ENCODE measurements at places on chromosomes 4 and X.

- H3K36me3 ChIP-seq: no peaks in the 10 kb centered on the region
- no peak for DNase-seq
- H3K27ac ChIP-seq: no peak overlapping the region
Measured at GRCh38 chrX:46184749-46185148, 360.5 kb downstream of the ZNF674 start.

- H3K27me3 ChIP-seq: peaks cover 9% of the 10 kb centered on the region
- H3K4me1 ChIP-seq: no peaks in the 10 kb centered on the region
- DNase-seq: no peak
Measured at GRCh38 chrX:111447298-111447697, 35.3 kb upstream of the DCX start.

- no peaks in the 10 kb centered on the region for H3K36me3 ChIP-seq
- DNase-seq: no peak
- no peak overlapping the region for H3K4me3 ChIP-seq
- H3K27ac ChIP-seq: no peak overlapping the region
- H3K27me3 ChIP-seq: peaks cover 16% of the 10 kb centered on the region
- peaks cover 7% of the 10 kb centered on the region for H3K4me1 ChIP-seq
Measured at GRCh38 chr4:4849524-4850193, 9.8 kb upstream of the MSX1 start.

DNA sequence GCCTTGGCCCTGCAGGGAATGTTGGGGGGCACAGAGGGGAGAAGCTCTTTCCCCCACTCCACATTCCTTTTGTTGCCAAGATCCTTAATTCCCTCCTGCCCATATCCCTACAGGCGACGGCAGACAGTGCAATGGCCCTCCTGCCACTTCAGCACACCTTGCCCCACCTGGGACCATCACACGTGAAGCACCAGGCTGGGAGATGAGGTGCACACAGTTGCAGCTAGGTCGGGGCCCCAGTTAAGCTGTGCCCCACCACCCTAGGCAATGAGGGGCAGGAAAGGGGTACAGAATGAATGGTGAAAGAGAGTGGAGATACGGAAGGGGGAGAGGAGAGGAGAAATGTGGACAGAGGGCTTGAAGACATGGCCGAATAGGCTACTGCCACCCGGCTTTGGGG is 26.2 kb downstream of the NALF2 start:
- DNase-seq: no peak
- H3K27me3 ChIP-seq: peaks cover 11% of the 10 kb centered on the region
- no peaks in the 10 kb centered on the region for H3K36me3 ChIP-seq
- H3K4me1 ChIP-seq: no peaks in the 10 kb centered on the region
- H3K27ac ChIP-seq: no peak overlapping the region

DNA sequence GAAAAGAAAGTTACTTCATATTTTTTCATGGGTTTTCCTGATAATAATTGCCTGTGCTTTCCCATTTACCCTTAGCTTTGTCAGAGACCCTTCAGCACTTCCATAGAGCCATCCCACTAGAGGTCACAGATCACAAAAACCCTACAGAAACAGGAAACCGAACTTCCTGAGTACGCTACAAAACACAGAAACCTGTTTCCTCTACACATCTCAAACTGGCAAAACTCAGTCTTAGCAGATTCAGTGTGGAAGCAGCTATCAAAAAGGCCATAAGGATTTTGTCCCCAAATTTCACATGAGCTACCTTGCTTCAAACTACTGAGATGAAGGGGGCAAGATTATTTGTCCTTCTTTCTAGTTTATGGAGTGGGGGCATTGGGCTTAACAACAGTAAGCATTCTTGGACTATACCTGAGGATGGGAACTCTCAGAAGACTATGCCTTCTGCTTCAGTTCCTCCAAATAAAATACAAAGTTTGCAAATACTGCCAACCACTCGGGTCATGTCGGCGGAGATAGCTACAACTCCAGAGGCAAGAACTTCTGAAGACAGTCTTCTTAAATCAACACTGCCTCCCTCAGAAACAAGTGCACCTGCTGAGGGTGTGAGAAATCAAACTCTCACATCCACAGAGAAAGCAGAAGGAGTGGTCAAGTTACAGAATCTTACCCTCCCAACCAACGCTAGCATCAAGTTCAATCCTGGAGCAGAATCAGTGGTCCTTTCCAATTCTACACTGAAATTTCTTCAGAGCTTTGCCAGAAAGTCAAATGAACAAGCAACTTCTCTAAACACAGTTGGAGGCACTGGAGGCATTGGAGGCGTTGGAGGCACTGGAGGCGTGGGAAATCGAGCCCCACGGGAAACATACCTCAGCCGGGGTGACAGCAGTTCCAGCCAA is at the start of gene MMRN1:
Gene MMRN1, plus strand, starts transcription at position 206 of the 902 bp plus-strand sequence. Its CDS starts 118 bp downstream, at position 324.
- H3K4me1 ChIP-seq: peaks cover 10% of the 10 kb centered on the region
- no peak within 1 kb of the TSS for H3K27ac ChIP-seq
- H3K27me3 ChIP-seq: peaks cover 8% of the 10 kb centered on the region
- H3K4me3 ChIP-seq: peak within 1 kb of the TSS; percentile 44
- DNase-seq: no peak

GRCh38 chr4:25088093-25088952 is 57.6 kb upstream of the LGI2 start:
- H3K36me3 ChIP-seq: peaks cover 3% of the 10 kb centered on the region
- DNase-seq: no peak
- H3K4me1 ChIP-seq: no peaks in the 10 kb centered on the region
- H3K27me3 ChIP-seq: peaks cover 26% of the 10 kb centered on the region
- H3K27ac ChIP-seq: no peak overlapping the region

DNA sequence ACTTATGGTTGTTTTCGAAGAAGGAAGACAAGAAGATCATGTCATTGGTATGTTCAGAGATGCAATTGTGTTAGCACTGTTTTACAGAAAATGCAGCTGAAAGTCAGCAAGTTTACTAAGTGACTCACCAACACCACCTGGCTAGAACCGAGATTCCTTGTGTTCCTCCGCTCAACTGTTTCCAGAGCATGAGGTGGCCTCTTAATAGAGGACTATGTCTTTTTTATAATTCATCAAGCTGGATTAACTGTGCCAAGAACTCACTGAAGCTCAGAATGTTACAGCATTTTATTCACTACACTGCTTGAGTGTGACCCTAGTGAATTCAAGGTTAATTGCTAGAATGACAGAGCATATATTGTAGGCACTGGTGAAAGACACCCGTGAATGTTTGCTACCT is 1573.5 kb upstream of the TENM3 start:
- no peak overlapping the region for H3K4me3 ChIP-seq
- no peaks in the 10 kb centered on the region for H3K27me3 ChIP-seq
- no peaks in the 10 kb centered on the region for H3K4me1 ChIP-seq
- DNase-seq: no peak
- H3K36me3 ChIP-seq: no peaks in the 10 kb centered on the region
- no peak overlapping the region for H3K27ac ChIP-seq

DNA sequence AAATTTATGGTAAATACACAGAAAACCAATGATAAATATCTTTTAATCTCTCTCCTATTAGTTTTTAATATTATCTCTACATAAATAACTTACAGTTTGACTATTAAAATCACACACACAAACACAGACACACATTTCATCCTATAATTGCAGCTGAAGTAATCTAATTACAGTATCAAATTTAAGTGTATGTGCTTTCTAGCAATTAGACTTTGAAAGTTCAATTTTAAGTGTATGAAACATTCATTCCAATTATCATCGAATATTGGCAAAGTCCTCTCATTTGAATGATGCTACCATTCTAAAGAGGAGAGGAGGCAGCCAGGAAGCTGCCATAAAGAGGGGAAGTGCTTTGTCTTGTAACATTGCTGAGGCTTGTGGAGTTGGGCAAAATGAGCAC is 221.2 kb upstream of the PABPC4L start:
- no peak for DNase-seq
- H3K36me3 ChIP-seq: no peaks in the 10 kb centered on the region
- no peak overlapping the region for H3K27ac ChIP-seq
- H3K4me1 ChIP-seq: no peaks in the 10 kb centered on the region
- H3K27me3 ChIP-seq: no peaks in the 10 kb centered on the region
- no peak overlapping the region for H3K4me3 ChIP-seq

DNA sequence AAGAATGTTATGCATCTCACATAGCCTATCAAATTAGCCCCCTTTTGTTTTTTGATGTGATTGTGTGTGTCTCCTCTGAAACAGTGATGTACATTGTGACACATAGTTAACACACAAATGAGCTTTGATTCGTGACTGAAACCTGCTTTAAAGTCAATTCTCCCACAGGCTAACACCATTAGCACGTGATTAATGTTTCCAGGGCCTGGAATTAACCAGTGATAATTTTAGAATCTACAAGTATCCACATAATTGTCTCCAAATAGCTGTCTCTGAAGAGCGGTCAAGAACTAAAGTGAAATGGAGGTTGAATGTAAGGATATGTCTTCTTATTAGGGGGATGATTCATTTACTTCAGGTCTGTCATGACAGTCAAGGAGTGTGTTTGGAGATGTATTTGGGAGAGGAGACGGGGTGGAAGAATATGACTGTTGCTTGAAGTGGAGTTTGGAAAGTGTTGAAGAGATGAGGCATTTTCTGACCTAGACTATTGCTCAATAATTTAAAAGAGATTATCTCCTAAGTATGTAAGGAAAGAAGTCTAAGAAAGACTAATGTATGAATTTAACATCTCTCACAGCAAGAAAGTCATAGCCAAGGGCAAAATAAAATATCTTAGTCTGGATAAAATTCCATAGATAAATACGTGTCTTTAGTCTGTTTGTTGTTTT is 13.7 kb upstream of the RASGEF1B start:
- H3K27ac ChIP-seq: no peak overlapping the region
- no peak overlapping the region for H3K4me3 ChIP-seq
- no peaks in the 10 kb centered on the region for H3K27me3 ChIP-seq
- no peaks in the 10 kb centered on the region for H3K36me3 ChIP-seq
- peaks cover 12% of the 10 kb centered on the region for H3K4me1 ChIP-seq

- no peaks in the 10 kb centered on the region for H3K4me1 ChIP-seq
- no peaks in the 10 kb centered on the region for H3K27me3 ChIP-seq
- H3K36me3 ChIP-seq: no peaks in the 10 kb centered on the region
- H3K27ac ChIP-seq: no peak overlapping the region
Measured at GRCh38 chrX:108640817-108641216, 95.5 kb downstream of the IRS4 start.

GRCh38 chrX:44871931-44872820 is 812 bp upstream of the KDM6A start:
- no peaks in the 10 kb centered on the region for H3K36me3 ChIP-seq
- H3K4me1 ChIP-seq: peaks cover 5% of the 10 kb centered on the region
- no peaks in the 10 kb centered on the region for H3K27me3 ChIP-seq
- DNase-seq: peak; percentile 31
- peak overlapping the region; percentile 92 for H3K4me3 ChIP-seq
- peak overlapping the region; percentile 94 for H3K27ac ChIP-seq

- H3K27ac ChIP-seq: no peak overlapping the region
- H3K4me3 ChIP-seq: no peak overlapping the region
- DNase-seq: no peak
- no peaks in the 10 kb centered on the region for H3K4me1 ChIP-seq
- no peaks in the 10 kb centered on the region for H3K36me3 ChIP-seq
Measured at GRCh38 chr4:24240655-24241054, 343.7 kb downstream of the DHX15 start.

DNA sequence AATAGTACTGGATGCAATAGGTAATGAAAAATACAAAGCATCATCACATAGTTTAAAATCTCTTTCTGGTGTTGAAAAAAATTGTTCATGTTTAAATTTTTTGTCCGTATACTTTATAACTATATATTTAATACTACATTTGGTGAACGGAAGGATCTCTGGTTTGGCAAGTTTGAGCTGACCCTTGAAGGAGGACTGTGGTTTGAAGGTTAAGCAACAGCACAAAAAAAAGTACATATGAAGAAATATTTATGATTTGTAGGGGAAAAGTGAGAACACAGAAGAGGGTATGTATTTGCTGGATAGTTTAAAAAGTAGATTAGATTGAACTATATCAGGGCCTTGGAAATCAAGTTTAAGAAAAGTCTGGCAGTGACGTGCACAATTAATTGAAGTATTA is 13.3 kb downstream of the SRP72 start:
- H3K27me3 ChIP-seq: no peaks in the 10 kb centered on the region
- no peaks in the 10 kb centered on the region for H3K4me1 ChIP-seq
- H3K27ac ChIP-seq: no peak overlapping the region

DNA sequence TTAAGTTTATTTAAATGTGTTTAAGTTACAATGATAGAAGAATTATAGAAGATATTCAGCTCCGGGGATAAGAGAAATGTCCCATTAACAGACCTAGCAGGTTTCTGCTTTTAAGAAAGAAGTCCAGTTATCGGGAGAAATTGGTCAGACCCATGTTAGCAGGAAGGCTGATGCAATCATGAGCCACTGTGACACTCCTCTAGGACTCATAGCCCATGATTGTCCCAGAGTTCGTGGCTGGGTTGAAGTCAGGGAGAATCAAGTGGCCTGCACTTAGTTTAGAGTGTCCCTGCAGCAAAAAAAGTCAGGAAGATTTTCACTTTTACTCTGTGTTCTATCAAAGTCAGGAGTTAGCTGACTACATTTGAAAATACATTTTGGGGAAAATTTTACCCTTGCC is 72.0 kb downstream of the TMEM144 start:
- H3K4me1 ChIP-seq: no peaks in the 10 kb centered on the region
- DNase-seq: no peak
- no peak overlapping the region for H3K4me3 ChIP-seq
- no peak overlapping the region for H3K27ac ChIP-seq

DNA sequence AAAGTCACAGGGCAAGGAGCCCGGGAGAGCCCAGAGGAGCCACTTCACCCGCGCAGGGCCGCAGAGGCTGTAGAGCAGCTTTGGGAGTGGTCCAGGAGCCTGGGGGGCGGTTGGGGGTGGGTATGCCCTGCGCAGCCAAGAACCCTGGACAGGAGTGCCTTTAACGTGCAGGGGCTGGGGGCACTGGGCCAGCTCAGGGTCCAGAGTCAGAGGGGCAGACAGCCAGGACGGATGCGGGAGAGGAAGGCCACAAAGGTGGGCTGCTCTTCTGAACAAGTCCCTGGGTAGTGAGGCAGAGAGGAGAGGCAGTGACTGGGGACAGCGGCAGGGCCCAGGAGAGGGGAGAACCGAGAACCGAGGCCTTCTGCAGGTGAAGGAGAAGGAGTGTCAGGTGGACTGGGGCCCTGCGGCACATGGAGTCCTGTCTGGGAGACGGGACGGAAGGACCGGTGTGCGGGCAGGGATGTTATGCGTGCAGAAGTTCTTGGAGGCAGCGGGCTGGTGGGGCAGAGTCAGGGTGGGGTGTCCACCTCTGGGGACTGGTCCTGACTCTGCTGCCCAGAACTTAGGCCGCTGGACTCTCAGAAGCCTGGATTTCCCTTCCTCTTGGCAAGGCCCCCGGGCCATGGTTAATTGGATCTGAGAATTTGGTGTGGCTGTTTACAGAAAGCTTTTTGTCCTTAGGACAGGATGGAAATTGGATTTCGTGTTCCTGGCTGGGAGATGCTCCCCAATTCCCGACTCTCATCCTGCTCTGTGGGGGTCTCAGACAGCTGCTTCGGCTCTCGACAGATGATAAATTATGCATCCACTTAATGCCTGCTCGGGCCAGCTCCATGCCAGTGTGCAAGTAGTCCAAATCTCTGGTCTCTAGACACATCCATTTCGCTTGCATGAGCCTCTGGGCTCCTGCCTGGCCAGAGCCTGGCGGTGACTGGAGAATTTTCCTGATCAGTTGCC is 31.9 kb downstream of the ADRA2C start:
- H3K4me1 ChIP-seq: no peaks in the 10 kb centered on the region
- H3K36me3 ChIP-seq: no peaks in the 10 kb centered on the region
- H3K4me3 ChIP-seq: no peak overlapping the region
- peaks cover 9% of the 10 kb centered on the region for H3K27me3 ChIP-seq
- DNase-seq: no peak

GRCh38 chr4:76733068-76733771 is 164.7 kb downstream of the SOWAHB start:
- H3K4me1 ChIP-seq: no peaks in the 10 kb centered on the region
- no peak overlapping the region for H3K27ac ChIP-seq
- peaks cover 17% of the 10 kb centered on the region for H3K27me3 ChIP-seq
- no peak overlapping the region for H3K4me3 ChIP-seq
- no peaks in the 10 kb centered on the region for H3K36me3 ChIP-seq
